Lower lobe of right lung (tissue), 2 donors: ENCODE measurements at places on chromosomes 16 and 17.

DNA sequence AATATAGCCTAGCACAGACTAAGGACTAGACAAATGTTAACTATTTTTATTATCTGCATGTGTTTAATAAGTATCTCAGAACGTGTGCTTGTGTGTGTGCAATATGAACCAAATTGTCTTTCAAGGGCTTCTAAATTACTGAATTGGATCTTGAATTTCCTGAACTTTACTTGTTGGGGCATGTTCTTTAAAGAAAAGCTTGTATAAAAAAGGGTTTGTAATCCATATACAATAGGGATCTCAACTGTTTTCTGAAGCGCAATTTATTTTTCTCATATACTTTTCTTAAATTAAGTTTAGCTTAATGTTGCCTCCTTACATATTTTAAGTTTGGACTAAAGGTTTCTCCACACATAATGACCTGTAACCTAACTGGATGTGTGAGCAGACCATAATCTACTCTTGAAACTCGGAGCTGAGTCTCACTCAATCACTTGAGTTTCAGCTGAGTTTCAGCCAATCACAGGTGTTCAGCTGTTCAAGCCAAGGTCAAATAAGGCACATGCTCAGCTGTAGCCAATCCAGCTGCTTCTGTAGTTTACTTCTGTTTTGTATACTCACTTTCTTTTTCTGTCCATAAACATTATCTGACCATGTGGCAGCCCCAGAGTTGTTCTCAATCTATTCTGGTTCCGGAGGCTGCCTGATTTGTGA is 72.3 kb downstream of the CDK5R1 start:
- no peak for DNase-seq

DNA sequence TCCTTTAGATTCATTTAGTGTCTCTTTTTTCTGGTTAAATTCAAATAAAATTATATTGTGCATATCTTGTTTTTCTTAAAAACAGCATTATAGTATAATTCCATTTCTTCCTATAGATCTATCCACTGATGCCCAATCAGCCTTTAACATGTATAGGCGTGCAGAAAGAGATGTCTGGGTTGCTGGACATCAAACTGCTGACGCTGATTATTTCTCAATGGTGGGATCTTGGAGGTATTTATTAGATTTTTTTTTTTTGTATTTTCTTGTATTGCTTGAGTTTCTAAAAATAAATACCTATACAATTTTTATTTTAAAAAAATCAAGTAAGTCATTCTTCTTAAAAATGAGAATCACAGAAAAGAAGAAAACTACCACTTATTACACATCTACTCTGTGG is 50.9 kb downstream of the COG7 start:
- DNase-seq: no peak

GRCh38 chr17:49511810-49512209 is 16.7 kb downstream of the NGFR start:
- no peak for DNase-seq

GRCh38 chr17:46942441-46943217 is 19.7 kb downstream of the GOSR2 start:
- DNase-seq: peak; percentile 71

DNA sequence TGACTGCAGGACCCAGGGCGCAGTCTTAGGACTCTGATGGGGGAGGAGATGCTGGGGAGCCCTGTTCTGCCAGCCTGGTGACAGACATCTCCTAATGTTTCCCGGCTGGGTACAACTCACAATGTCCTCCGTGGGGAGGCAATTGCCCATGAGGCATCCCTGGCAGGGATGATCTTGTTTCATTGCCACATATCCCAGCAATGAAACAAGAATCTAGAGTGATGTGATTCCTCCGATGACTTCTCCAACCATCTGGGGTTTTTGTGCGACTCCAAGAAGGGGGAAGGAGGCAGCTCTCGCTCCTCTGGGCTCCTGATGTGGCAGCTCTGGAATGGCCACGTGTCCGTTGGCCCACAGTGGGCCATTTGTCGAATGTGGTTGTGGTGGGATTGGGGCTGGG is 255.8 kb downstream of the SEC14L1 start:
- no peak for DNase-seq

DNA sequence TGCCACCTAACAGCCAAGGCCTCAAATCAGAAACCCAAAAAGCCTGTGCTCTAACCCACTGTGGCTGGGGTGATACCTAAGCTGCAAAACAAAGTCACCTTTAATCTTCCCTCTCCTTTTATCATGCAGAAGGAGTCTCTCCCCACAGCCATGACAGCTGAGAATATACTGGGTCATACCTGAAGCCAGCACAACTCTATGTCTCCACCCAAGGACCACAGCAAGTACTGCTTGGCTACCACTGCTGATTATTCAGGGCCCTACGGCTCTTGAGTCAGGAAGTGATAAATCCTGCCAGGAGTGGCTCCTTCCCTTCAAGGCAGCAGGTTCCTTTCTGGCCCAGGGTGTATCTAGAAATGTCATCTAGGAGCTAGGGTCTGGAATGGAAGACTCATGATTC is 151.5 kb upstream of the TOM1L1 start:
- no peak for DNase-seq

- no peak for DNase-seq
Measured at GRCh38 chr17:28344435-28344901, 8.9 kb downstream of the TNFAIP1 start.

DNA sequence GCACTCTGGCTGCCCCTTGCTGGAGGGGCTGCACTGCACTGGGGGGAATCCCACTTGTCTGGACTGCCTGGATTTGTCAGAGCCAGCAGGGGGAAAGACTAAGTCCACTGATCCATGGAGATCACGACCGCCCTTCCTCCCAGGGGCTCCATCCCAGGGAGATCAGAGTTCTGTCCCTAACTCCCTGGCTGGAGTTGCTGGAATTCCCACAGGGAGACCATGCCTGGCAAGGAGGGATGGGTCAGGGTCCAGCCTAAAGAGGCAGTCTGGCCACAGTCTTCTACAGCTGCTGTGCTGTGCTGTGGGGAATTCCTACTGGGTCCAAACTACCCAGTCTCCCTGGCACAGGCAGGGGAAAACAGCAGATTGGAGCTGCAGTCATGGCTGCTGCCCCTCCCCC is 311.9 kb downstream of the ZFHX3 start:
- DNase-seq: no peak

DNA sequence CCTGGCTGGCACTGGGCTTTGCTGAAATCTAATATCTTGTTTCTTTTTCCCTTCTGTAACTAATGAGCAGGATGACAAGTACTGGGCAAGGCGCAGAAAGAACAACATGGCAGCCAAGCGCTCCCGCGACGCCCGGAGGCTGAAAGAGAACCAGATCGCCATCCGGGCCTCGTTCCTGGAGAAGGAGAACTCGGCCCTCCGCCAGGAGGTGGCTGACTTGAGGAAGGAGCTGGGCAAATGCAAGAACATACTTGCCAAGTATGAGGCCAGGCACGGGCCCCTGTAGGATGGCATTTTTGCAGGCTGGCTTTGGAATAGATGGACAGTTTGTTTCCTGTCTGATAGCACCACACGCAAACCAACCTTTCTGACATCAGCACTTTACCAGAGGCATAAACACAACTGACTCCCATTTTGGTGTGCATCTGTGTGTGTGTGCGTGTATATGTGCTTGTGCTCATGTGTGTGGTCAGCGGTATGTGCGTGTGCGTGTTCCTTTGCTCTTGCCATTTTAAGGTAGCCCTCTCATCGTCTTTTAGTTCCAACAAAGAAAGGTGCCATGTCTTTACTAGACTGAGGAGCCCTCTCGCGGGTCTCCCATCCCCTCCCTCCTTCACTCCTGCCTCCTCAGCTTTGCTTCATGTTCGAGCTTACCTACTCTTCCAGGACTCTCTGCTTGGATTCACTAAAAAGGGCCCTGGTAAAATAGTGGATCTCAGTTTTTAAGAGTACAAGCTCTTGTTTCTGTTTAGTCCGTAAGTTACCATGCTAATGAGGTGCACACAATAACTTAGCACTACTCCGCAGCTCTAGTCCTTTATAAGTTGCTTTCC is 56.0 kb downstream of the HLF start:
- DNase-seq: no peak

- no peak for DNase-seq
Measured at GRCh38 chr16:69346683-69347082, 4.9 kb downstream of the TMED6 start.

DNA sequence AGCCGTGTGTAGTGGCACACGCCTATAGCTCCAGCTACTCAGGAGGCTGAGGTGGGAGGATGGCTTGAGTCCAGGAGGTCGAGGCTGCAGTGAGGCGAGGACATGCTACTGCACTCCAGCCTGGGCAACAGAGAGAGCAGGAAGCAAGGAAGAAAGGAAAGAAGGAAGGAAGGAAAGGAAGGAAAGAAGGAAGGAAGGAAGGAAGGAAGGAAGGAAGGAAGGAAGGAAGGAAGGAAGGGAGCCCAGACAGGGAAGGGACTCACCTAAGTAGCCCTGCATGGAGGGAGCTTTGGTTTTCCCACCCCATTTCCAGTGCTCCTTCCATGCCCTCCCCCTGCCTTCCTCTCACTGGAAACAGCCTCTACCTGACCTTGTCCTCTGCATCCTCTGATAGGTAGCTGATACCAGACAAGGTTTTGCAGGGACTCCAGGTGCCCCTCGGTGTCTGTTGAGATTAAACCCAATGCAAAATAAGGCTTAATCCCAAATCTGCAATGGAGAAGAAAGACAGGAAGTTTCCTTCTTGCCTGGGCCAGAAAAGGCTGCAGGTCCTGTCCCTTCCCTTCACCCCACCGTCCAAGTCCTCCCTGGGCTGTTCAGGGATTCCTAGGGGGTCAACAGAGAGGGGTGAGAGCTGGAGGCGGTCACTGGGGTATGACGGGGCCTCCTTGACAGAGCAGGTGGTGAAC is 21.5 kb upstream of the CA4 start:
- DNase-seq: no peak

DNA sequence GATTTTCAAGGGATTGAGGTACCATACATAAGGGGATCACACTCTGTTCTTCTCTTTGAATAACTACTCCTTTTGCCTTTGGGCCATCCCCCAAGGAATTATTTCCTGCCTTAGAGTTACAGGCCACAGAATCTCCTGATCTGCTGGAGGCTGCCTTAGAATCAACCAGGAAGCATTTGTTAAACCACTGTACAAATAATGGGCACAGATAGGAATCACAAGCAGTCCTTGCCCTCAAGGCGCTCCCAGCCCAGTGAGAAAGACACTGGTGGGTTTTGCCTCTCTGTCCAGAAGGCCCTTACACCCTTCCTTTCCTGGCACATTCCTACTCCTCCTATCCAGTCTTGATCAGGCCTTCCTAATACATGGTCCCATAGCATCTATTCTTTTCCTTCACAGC is 45.9 kb downstream of the MRTFB start:
- no peak for DNase-seq

- no peak for DNase-seq
Measured at GRCh38 chr17:15036238-15036637, 228.9 kb downstream of the PMP22 start.

DNA sequence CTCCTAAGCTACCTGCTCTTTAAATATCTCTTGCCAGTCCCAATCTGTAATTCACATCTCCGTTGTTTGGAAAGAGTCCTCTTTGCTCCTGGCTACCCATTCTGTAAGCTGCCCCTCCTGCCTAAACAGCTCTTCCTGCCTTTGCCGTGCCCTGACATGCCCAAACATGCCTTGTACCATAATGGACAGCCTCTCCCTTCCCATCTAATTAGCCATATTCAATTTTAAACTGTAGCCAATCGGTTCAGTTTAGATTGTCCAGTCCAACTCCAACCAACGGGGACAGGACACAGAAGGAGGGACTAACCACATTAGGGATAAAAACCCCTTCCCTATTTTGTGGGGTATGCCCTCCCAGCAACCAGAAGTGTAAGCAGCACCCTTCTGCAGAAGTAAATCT is 30.6 kb upstream of the CLEC3A start:
- no peak for DNase-seq

- DNase-seq: no peak
Measured at GRCh38 chr17:42687707-42688320, 5.5 kb downstream of the CNTNAP1 start.
